ENCODE measurements at places on chromosomes 6 and 20.

DNA sequence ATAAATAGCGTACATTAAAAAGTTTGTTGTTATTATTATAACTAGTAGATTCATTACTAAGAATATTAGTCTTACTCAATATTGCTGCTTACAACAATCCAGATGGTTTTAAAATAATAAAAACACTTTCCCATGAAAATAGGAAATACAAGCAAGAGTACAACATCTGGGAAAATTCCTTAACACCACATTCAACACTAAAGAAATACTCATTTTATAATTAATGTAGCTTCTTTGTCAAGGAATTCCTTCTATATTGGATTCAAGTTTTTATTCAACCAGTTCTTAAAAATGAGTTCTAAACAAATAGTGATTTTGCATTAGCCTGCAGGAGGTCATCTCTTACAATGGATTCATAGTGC, 650.3 kb upstream of the SLC35B3 start:
- DNase-seq: no peak

DNA sequence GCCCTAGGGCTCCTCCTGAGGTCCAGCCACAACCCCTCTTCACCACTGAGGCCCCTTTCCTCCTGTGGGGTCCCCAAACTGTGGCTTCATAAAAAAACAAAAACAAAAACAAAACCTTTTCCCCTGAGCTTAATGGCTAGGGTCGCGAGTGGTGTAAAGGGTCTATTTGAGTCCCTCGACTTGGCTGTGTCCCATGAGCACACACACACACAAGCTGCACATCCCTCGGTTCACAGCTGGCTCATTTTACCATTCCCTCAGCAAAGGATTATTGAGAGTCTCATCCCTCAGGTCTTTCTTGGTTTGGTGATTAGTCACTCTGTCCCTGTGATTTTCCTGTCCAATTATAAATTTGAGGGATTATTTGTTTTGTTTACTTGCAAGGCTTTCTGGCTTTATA, 206.1 kb upstream of the SASH1 start:
- DNase-seq: no peak

- DNase-seq: no peak
Observed at GRCh38 chr6:14447240-14447639, 329.7 kb downstream of the CD83 start.

DNA sequence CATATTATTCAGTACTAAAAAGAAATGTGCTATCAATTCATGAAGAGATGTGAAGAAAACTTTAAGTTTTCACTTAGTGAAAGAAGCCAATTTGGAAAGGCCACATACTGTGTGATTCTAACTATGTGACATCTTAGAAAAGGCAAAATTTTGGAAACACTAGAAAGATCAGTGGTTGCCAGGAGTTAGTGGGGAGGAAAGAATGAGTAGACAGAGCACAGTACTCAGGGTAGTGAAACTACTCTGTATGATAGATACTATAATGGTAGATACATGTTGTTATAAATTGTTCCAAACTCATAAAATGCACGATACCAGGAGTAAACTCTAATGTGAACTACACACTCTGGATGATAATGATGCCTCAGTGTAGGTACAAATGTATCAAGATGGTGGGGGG, 14.2 kb downstream of the NCOA3 start:
- no peak for DNase-seq

- DNase-seq: no peak
Observed at GRCh38 chr20:6122111-6122872, 538 bp downstream of the FERMT1 start.

- DNase-seq: peak; percentile 56
Observed at GRCh38 chr6:55276745-55277530, 50.3 kb upstream of the GFRAL start.

DNA sequence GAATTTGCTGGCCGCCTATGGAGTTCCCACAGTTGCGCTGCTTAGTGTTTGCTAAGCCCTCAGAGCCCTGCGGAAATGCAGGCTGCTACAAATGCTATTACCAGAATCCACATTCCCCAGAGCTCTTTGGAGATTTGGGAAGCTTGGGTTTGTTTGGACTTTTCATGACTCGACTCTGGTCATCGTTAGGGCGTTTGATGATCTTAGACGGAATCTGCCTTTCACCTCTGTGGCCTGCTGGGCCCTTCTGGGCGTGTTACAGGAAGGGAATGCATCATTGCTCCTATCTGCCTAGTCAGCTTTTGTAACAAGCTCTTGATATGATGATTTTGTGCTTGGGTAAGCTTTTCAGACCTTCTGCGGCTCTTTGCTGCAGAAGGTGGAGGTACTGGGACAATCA, 50.8 kb downstream of the EYA2 start:
- peak; percentile 32 for DNase-seq

DNA sequence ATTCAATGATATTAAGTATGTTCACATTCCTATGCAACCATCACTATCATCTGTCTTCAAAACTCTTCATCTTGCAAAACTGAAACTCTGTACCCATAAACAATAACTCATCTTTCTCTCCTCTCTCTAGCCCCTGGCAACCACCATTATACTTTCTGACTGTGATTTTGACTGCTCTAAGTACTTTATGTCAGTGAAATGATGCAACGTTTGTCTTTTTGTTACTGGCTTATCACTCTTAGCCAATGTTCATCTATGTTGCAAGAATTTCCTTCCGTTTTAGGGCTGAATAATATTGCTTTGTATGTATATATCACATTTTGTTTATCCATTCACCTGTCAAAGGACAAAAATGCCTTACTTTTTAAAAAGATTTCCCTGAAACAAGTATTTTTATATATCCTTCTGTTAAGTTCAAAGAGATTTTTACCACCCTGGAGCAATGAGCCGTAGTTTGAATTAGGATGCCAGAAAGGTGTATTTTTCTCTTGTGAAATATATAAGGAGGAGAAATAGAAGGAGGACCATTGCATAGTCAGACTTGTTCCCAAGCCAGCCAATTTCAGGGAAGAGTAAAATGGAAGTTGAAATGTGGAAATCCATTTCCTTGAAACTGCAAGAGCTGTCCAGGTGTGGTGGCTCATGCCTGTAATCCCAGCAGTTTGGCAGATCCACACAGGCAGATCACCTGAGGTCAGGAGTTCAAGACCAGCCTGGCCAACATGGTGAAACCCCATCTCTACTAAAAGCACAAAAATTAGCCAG, 4.0 kb upstream of the CGAS start:
- DNase-seq: no peak

DNA sequence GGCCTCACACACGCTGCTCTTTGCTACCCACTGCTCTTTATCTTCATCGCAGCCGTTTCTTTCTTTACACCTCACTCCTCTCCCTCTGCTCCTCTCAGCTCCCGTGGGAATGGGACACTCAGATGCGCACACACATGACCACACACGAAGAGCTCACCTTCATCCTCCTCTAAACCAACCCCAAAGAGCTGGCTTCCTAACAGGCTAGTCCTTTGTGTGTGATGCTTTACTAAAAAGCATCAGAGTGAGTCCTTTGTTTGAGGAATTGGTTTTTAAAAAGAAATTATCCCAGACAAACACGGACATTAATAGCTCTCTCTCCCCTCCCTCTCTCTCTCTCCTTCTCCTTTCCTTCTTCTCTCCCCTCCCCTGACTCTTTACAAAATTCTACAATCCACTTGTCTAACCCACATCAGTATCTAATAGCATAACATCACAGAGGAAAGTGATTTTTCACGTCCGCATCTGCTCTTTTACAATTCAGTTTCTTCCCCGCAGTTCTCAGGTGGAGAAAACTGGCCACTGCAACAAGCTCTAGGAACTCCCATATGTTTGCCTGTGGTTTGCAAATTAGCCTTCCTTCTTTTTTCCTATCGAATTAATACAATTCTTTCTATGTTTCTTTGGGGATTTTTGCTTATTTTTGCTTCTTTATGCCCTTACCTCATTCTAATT, 306.8 kb upstream of the CNR1 start:
- DNase-seq: no peak

DNA sequence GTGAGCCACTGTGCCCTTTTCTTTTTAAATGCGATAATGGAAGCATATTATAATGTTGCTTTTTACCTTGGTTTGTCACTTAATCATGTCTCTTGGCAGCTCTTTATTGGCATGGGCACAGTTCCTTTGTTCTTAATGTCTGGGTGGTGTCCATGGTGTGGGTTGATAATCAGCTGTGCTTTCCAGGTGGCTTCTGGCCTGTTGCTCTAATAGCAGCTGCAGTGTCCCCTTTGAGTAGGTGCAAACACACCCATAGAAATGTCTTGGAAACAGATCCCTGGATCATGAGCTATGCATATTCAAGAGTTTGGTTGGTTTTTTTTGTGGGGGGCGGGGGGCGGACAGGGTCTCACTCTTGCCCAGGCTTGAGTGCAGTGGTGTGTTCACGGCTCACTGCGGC, 29.9 kb downstream of the EFCAB8 start:
- no peak for DNase-seq

All from DMS79 treated with DMSO at 0.1 percent for 48 hours (cell line).